ENCODE measurements at places on chromosomes 3 and 15.

GRCh38 chr15:75215107-75216004, 13.7 kb downstream of the C15orf39 start:
- DNase-seq = peak; percentile 57

GRCh38 chr15:73174171-73174570, 121.9 kb downstream of the NEO1 start:
- DNase-seq = peak; percentile 24

DNA sequence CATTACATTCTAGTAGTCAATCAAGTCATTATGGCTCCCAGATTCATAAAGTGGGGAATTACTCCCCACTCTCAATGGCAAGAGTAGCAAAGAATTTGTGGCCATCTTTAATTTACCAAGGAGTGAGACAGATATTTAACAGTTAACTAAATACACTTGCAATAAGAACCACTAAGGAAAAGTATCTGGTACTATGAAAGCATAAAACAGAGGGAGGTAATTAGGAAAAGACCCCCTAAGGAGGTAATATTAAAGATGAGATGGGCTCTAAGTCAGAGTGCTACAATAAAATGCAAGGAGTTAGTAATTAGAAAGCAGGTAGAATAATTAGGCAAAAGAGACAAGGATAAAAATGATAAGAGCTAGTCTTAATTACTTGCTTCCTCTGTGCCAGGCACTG, 301.9 kb downstream of the CHL1 start:
- no peak for DNase-seq

DNA sequence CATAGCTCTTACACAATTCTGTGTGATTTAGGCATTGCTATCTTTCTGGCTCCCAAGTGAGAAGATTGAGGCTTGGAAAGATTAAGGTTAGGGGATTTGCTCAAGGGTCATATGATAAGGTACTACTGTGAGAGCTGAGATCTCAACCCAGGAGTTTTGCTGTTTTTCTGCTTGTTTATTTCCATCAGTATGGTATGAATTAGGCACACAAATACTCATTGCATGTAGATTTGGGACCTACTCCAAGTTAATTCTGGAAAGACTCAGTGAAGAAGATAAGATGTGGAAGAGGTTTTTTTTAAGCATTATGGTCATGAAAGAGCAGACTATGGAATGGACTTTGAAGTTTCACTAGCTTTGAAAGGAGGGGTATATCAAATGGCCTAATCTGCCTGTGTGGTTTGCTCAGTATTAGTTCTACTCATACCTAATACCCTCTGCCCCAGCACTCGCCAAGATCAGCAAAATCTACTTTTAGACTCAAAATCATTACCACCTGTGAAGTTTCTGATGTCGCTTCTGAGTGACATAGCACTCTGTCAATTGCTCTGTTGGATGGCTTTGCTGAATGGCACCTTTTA, 12.5 kb downstream of the MBNL1 start:
- peak; percentile 30 for DNase-seq

DNA sequence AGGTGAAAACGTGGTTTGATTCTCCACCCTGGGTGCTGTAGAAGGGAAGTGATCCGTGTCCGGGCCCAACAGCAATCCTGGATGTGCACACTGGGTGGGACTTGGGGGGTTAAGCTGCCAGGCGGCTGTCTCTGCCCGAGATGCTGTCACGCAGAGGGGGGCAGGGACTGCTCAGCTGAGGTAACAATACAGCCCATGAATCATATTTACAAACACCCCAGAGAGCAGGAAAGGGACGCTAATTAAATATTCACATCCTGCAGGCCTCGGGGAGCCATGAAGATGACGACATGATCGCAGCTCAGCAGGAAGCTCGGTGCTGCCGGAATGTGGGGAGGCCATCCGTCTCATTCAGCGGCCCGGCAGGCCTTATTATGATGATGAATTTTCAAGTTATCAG, 17.9 kb upstream of the CRABP1 start:
- DNase-seq = no peak
